Activated CD4-positive, alpha-beta T cell treated with anti-CD3 and anti-CD28 coated beads, Interleukin-2, amount 50 U/mL, for 16 hours (primary cell): ENCODE measurements at places on chromosomes 3 and 15.

DNA sequence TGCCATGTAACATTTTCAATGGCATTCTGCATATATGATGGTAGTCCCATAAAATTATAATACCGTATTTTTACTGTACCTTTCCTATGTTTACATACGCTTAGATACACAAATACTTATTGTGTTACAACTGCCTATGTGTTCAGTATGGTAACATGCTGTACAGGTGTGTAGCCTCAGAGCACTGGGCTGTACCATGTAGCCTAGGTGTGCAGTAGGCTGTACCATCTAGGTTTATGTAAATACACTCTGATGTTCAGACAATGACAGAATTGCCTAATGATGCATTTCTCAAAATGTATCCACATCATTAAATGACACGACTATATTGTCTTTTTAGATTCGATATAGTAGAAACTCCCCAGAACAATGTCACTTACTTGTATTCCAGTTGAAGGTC, 22.7 kb downstream of the CD80 start:
- no peak for DNase-seq

GRCh38 chr3:164235289-164236028, 842.8 kb downstream of the SI start:
- no peak for DNase-seq

DNA sequence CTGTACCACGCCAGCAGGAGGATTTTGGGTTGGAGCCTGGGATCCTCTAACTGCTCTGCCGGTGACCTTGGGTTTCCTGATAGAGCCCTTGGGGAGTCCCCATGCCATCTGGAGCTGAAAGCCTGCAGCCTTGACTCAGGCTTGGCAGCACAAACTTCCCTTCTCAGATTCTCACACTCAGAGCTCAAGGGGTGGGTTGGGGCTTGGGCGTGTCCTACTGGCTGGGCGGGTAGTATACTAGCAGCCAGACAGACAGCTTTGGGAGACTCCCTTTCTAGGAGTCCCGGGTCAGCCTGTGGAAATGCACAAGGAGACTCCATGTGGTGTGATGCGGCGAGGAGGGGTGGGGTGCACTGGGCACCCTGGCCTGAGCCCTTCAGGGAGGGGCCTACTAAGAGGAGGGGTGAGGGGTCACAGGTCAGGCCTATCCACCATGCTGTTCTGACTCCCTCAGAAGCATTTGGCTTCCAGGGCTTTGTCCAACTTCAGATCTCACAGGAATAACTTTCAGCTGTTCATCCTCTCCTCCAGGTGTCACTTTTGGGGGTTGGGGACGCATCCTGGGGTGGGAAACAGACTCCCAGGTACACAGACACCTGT, 21.6 kb upstream of the PLXNA1 start:
- no peak for DNase-seq

DNA sequence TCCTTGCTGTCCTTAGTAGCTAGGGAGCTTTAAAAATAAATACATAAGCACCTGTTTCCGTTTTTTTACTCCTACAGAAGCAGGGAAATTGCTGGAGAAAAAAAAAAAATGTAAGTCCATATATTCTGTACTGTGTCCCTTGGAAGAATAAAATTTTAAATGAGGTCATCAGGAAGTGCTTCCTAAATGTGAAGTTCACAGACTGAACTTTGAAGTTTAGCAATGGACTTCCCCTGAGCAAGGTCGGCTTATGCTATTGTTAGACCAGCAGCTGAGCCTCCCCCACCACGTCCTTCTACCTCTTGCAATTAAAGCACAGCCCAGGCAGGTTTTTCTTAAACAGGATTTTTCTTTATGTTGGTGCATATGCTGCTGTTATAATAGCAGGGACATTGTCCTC, 26.3 kb downstream of the LIPC start:
- DNase-seq, result no peak

DNA sequence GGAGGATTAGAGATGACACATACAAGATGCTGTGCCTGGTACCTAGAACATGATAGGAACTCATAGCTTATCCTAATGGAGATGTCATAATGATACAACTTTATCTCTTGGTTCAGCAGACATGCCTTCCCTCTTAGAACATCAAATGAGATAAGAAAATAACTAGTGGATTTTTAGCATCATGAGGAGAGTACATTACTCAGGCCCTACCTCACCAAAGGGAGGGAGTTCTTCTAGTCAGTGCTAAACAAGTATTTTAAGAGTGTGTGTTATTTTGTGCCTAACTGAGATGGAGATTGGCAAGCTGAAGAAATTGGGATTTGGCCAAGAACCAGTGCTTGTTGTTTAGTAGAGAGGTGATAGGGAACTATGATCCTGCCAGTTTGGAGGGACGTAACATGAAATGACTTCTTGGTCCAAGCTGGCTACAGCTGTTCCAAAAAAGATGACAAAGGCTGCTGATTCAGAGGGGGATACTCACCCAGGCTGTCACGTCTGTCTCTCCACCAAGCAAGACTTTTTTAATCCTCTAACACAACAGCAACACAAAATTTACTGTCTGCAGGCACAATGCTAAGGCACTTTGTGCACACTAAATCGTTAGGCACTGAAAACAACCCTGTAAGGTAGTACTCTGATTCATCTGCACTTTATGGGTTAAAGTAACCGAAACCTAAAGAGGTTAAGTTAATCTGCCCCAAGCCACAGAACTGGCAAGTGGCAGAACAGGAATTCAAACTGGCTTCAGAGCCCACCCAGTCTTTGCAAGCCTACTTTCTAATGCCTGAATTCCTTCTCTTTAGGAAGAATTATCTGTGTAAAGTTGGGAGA, 126.5 kb downstream of the CMSS1 start:
- no peak for DNase-seq

GRCh38 chr3:169148448-169149348, 514.8 kb downstream of the MECOM start:
- no peak for DNase-seq

DNA sequence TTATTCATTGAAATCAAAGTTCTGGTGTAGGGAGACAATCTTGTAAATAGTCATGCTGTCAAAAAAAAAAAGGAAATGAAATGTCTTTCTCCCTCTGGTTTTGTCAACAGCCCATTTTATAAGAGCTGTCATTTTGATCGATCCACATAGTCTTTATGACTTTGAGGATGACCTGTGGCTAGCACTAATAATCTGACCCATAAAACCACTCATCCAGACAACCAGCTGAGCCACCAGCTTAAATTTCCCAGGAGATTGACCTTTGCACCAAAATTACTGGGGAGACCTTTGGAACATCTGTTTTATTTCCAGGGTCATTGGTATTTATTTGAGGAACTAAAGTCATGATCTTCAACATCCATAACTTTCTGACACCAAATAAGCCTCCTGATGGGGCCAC, 98.5 kb upstream of the MME start:
- no peak for DNase-seq

GRCh38 chr3:106745344-106746168, 631.7 kb upstream of the CCDC54 start:
- DNase-seq, result no peak

DNA sequence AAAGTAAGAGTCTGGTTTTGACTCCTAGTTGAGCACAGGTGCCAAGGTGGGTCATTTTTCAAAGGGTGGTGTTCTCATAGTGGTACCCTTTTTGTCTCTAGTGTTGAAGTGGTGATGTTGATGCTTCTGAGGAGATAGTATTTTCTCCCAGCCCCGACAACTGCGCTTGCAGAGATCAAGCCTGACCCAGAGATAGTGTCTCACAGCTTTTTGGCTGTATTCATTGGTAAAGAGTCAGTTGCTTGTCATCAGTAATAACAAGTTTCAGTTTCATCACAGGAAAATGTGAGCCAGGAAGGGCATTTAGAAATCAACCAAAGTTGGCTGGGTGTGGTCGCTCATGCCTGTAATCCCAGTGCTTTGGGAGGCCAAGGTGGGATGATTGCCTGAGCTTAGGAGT, 139.3 kb downstream of the NFKBIZ start:
- peak; percentile 64 for DNase-seq

DNA sequence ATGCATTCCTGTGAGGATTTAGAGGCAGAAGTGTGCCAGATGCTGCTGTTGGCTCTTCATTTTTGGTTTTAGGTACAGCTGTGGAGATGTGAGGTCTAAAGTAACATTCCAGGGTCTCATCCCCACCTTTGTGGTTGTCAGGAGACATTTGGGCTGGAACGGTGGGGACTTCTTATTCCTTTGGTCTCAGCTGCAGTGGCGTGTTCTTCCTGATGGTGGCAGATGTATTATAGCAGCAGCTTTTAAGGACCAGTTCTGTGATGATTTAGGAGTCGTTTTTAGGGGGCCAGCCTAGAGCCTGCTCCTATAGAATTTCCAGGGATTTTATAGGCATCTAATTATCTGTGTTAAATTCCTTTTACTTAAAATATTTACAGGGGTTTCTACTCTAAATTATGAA, 221.0 kb upstream of the EOMES start:
- no peak for DNase-seq

- DNase-seq, result peak; percentile 27
These were observed 113.7 kb upstream of the RPL32 start for GRCh38 chr3:12954891-12955650.

DNA sequence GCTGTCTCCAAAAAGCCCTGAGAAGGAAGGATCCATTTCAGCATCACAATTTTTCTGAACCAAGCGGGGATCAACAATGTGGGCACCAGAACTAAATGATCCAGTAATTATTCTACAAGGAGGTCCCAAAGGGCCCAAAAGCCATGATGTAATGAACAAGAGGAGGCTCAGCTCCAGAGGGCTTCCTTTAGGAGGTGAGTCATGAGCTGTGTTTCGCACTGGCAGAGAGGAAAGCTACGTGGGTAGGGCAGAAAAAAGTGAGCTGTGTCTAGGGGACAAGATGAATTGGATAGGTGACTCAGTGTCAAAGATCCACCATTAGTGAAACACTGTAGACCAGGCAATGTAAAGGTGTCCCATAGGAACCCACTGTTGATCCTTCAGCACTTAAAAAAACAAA, 113.4 kb downstream of the RORA start:
- DNase-seq, result no peak

- no peak for DNase-seq
These were observed 293.1 kb downstream of the GBE1 start for GRCh38 chr3:81468391-81468790.

GRCh38 chr15:28112962-28113361, 13.8 kb upstream of the OCA2 start:
- DNase-seq, result no peak

- DNase-seq, result peak; percentile 87
These were observed 23.0 kb downstream of the CRYGS start for GRCh38 chr3:186520957-186521842.

GRCh38 chr3:56747150-56747549, 54.6 kb downstream of the ARHGEF3 start:
- no peak for DNase-seq

DNA sequence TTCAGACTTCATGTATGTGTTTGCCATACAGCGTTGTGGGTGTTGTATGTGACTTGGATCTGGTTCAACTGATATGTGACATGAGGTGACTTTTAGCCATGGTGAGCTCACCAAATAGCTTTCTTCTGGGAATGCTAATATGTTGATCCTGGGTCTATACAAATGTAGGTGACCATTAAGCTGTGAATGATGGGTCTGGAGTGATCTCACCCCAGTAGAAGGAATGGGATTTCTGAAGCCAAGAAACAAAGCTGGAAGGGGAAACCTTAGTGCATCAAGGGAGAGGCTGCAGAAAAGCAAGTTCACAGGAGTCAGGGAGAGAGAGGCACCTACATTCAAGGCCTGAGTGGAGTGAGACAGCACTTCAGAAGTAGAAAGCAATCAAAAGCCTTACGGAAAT, 421.0 kb upstream of the THRB start:
- DNase-seq, result no peak

DNA sequence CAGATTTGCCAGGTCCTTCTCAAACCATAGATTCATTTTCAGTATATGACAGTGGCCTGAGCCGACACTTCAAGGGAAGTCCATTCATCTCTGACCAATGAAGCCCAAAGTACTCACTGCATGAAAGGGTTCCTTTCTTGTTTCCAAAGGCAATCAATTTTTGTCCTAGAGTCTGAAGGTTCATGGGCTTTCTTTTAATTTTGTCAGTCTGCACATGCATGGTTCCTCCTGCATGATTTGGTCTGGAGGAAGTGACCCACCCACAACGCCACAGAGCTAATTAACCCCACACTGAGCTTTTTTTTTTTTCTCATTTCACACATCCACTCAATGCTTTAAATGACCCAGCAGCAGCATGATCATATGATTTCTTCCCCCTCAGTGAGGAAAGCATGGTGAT, 216.4 kb downstream of the TIGIT start:
- DNase-seq, result no peak

GRCh38 chr3:102169915-102170479, 264.8 kb upstream of the ZPLD1 start:
- DNase-seq, result no peak

DNA sequence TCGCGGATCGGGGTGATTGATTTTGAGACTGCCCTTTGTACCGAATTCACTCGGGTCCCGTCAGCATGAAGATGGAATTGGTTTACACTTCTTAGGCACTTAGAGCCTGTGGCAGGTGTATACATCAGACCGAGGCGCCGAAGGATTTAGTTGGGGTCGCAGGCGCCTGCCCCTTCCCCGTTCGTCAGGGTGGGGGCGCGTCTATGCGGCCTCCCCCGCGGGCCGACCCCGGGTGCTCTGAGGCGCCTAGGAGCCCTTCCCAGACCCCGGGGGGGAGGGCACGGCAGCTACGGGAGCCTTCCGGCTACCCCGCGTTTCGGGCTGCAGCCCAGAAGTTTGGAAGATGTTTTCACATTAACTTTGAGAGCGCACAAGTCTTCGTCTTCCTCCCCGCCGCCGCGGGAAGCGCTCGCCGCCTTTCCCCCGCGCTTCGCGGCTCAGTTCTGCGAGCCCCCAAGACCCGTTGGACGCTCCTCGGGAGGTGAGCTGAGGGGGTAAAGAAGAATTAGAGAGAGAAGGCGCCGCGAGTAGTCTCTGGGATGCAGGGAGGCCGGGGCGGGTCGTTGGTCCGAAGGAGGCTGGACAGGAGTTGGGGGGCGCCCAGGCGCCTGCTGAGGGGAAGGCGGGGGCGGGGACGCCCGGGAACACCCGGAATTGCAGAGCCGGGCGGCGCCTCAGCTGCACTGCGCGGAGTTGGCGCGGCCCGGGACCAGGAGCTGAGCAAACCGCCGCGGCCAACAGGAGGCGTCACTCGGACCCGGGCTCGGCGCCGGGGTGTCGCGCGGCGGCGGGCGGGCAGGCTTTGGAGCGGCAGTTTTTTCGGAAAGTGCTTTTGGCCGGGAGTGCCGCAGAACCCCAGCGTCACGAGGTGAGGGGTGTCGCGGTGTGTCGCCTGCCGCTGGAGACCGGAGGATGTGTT, 780 bp downstream of the TIPARP start:
- no peak for DNase-seq

DNA sequence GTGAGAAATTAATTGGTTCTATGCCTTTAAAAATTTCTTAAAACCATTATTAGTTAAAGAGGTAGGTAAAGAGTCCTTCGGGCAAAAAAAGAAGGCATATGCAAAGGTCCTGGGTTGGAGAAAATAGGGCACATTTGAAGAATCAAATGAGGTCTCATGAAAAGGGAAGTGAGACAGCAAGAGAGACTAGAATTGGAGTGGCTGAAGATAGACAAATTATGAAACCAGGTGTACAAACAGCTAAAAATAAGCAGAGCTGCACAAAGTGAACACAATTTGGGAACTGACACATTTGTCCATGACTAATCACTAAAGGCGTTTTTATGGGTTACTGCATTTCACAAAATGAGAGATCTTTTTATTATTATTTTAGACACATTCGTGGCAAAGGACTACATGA, 581.2 kb downstream of the PYDC2 start:
- DNase-seq, result no peak

- no peak for DNase-seq
These were observed 7.6 kb upstream of the TCF12 start for GRCh38 chr15:56910801-56911200.

GRCh38 chr3:8839607-8840325, 70.4 kb upstream of the OXTR start:
- DNase-seq, result no peak

GRCh38 chr3:158355623-158356588, 215.1 kb upstream of the MLF1 start:
- DNase-seq, result no peak
